Bladder microvascular endothelial cell (primary cell): ENCODE measurements at places on chromosomes 6 and 20. TPM values are rescaled to one million over a fixed set of nuclear protein-coding genes. Genes with fewer than 3 reads are reported as not detected.

FAM120B gene
- total RNA-seq, result 8.9 and 21.1 TPM in 2 replicates

BHLHE23 gene
- not detected in 2 replicates for total RNA-seq

EBF4 gene
- under 0.01 and 2.6 TPM in 2 replicates for total RNA-seq

SNRPB2 gene
- 25.1 and 45.4 TPM in 2 replicates for total RNA-seq

IPCEF1 gene
- total RNA-seq, result 0.32 and 0.82 TPM in 2 replicates
